ENCODE measurements at places on chromosomes 7 and 10. TPM values are rescaled to one million over a fixed set of nuclear protein-coding genes. Genes with fewer than 3 reads are reported as not detected.

CACNA2D1 gene
- not detected for total RNA-seq

STAM gene
- total RNA-seq: 39.9 TPM

TMEM270 gene
- not detected for total RNA-seq

TMEM229A gene
- total RNA-seq: not detected

HOXA6 gene
- not detected for total RNA-seq

SSC4D gene
- total RNA-seq: not detected

LMBR1 gene
- total RNA-seq: 51.3 TPM

CCDC172 gene
- total RNA-seq: not detected

EIF5AL1 gene
- total RNA-seq: 1.7 TPM

Data from activated CD4-positive, alpha-beta memory T cell treated with anti-CD3 and anti-CD28 coated beads, Interleukin-2, amount 10 ng/mL, durations not matched to agents 7 days and 5 days (primary cell).